ENCODE measurements at places on chromosomes 4 and X. TPM values are rescaled to one million over a fixed set of nuclear protein-coding genes. Genes with fewer than 3 reads are reported as not detected.

DNA sequence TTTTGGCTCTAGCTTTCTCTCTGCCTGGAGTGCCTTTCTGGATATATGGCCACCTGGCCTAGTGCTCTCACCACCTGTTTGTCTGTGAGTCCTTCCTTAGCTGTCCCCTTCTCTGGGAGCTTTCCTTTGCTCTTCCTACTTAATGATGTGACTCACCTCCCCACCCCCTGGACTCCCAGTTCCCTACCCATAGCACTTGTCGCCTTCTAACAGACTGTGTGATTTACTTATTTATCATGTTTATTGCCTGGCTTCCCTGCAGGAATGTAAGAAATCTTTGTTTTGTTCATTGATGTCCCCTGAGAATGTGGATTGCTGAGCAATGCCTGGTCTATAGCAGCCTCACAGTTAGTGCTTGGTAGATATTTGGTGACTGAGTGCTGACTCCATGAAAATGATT is 18.9 kb downstream of the ADD1 start:
- no peaks in the 10 kb centered on the region for H3K27me3 ChIP-seq
- no peaks in the 10 kb centered on the region for H3K36me3 ChIP-seq
- peak; percentile 60 for DNase-seq
- H3K4me3 ChIP-seq, result no peak overlapping the region

DNA sequence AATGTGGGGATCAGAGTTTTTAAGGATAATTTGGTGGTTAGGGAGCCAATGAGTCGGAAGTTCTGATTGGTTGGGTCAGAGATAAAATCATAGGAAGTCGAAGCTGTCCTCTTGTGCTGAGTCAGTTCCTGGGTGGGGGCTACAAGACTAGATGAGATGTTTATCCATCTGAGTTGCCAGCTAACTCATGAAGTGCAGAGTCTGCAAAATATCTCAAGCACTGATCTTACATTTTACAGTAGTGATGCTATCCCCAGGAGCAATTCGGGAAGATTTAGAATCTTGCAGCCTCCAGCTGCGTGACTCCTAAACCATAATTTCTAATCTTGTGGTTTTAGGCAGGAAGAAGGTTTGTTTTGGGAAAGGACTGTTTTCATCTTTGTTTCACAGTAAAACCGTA is 565.8 kb upstream of the SPANXN1 start:
- H3K4me3 ChIP-seq, result no peak overlapping the region
- H3K4me1 ChIP-seq, result no peaks in the 10 kb centered on the region
- no peaks in the 10 kb centered on the region for H3K36me3 ChIP-seq
- no peak for DNase-seq
- H3K27ac ChIP-seq, result no peak overlapping the region

DNA sequence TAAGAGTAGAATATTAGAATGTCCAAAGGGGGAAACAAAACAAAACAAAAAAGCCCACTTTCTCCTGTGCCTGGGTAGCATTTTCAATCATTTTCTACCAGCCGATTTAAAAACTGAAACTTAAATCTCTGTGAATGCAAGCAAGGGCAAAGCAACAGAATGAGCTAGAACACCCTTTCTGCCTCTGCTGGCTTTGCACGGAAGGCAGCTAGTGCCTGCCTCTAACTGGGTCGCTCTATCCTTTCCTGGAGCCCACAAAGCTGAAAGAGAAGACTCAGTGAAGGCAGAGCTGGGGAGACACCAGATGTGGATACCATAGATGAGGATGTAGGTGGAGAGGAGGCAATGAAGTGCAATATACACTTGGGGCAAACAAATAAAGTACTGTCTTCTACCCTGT is 248.9 kb upstream of the TTC29 start:
- peaks cover 4% of the 10 kb centered on the region for H3K4me1 ChIP-seq
- no peaks in the 10 kb centered on the region for H3K27me3 ChIP-seq
- H3K36me3 ChIP-seq, result no peaks in the 10 kb centered on the region
- H3K27ac ChIP-seq, result no peak overlapping the region
- H3K4me3 ChIP-seq, result no peak overlapping the region

DNA sequence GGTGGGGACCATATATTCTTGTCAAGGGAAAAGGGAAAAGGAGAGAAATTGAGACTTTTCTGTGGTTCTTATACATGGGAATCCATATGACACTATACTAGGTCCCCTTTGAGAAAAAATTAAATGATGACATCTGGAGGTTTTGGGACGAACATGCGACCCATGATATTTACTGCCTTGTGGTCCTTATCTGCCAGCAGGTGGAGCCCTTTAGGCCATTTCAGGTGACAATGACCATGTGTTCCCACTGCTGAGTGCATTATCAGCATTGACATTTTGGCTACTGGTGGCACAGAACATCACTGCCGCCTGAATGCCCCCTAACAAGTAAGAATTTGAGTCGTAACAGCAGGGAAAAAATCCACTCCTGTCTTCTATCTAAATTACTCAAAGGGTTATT is 843.4 kb downstream of the FSTL5 start:
- H3K27me3 ChIP-seq, result no peaks in the 10 kb centered on the region
- no peak overlapping the region for H3K27ac ChIP-seq
- no peaks in the 10 kb centered on the region for H3K36me3 ChIP-seq
- DNase-seq, result peak; percentile 4
- no peak overlapping the region for H3K4me3 ChIP-seq
- no peaks in the 10 kb centered on the region for H3K4me1 ChIP-seq

DNA sequence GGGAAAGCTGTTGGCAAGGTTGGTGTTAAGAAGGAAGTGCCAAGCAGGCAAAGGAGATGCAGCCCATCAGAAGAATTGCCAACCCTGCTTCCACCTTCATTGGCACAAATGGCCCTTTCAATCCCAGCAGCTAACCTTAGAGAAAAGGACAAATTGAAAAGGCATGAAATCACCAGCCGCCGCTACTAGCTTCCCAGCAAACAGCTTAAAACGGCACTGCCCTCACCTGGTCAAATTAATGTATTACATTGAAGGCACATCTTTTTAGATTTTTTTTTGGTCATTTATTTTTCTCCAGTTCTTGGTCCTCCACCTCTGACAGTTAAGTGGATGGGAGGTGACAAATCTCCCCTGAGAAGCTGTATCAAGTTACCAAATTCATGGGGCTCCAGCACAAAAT is 51.0 kb upstream of the NHSL2 start:
- H3K27me3 ChIP-seq, result peaks cover 2% of the 10 kb centered on the region
- H3K36me3 ChIP-seq, result no peaks in the 10 kb centered on the region
- H3K4me3 ChIP-seq, result no peak overlapping the region
- H3K27ac ChIP-seq, result no peak overlapping the region
- peak; percentile 41 for DNase-seq

GRCh38 chr4:87857789-87858188 is 25.0 kb downstream of the MEPE start:
- no peak for DNase-seq
- no peaks in the 10 kb centered on the region for H3K4me1 ChIP-seq
- H3K36me3 ChIP-seq, result no peaks in the 10 kb centered on the region
- H3K27ac ChIP-seq, result no peak overlapping the region

Gene SORCS2
- polyA plus RNA-seq, result 0.21 TPM

All from fibroblast of lung (primary cell).